ENCODE measurements at places on chromosomes 13 and 19.

GRCh38 chr19:14369399-14370168 lies 11.7 kb upstream of the ADGRE5 start:
- peak; percentile 86 for DNase-seq

DNA sequence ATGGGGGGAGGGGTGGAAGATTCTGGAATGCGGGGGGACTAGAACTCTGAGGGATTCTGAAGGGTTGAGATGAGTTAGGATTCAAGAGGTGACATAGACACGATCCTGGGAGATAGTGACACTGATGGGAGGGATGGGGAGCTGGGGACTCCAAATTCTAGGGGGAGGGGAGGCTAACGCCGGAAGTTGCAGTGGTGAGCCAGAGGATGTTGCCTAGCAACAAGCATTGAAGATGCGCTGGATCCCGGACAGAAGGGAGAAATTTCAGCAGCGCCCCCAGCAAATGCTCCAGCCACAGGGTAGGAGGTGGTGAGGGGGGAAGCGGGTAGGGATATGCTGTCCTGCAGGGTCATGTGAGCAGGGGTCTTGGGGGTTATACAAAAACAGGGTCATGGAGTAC lies 6.9 kb upstream of the LTBP4 start:
- no peak for DNase-seq

DNA sequence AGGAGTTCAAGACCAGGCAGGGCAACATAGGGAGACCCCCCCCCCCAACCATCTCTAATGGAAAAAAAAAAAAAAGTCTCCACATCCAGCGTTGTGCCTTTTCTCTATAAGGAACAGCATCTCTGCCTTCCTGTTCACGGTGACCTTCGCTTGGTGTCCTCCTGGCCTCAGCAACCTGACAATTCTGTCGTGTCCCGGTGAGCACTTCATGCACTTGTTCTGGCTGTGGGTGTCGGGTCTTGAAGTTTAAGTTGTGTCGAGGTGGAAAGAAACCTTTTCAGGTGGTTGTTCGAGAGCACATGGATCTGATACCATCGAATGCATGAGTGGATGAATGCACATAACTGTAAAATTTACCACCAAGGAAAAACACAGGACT lies 594 bp downstream of the ZNF559 start:
- DNase-seq, result no peak

GRCh38 chr13:106499113-106499512 lies 36.3 kb downstream of the EFNB2 start:
- DNase-seq, result no peak

DNA sequence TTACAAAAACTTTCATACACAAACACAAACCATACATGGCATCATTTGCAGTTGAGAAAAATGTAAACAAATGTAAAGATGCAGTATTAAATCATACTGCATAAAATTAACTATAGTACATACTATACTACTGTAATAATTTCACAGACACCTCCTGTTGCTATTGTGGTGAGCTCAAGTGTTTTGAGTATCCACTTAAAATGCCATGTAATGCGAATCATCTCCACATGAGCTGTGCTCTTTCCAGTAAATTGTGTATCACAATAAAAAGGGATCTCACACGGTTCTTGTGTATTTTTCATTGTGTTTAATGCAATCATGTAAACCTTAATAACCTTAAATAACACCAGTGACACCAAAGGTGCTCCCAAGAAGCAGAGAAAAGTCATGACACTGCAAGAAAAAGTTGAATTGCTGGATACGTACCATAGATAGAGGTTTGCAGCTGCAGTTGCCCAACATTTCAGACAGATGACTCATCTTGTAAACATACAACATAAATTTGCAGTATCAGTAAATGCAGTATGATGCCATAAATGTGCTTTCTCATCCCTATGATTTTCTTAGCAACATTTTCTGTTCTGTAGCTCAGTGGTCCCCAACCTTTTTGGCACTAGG lies 166.6 kb downstream of the RAP2A start:
- no peak for DNase-seq

DNA sequence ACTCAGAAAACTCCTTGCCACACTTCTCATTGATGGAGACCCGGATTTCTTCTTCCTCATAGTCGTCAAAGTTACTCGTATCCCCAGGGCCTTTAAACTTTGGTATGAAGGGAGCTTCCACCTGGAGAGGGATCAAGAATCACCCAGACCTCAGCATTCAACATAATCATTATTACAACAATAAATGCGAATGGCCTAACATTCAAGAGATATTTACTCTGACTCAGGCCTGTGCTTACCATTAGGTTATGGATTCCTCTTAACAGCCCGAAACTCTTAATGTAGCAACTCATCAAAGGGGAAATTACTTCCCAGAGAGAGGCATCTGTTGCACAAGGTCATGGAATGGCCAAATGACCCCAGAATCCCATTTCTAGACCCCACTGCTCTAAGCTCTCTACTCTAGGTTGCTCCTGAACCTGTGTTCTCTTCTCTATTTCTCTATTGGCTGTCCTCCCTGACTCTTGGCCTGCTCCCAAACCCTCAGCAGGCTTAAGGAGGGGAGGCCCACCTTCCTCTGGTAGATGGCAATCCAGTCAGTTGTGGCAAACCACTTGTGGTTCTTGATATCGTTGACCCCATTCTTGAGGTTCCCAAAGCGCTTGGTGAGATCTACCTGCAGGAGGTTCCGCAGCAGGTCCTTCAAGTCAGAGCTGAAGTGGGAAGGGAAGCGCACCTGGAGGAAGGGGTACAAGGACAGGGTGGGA lies 2.7 kb upstream of the SAMD1 start:
- DNase-seq, result no peak

DNA sequence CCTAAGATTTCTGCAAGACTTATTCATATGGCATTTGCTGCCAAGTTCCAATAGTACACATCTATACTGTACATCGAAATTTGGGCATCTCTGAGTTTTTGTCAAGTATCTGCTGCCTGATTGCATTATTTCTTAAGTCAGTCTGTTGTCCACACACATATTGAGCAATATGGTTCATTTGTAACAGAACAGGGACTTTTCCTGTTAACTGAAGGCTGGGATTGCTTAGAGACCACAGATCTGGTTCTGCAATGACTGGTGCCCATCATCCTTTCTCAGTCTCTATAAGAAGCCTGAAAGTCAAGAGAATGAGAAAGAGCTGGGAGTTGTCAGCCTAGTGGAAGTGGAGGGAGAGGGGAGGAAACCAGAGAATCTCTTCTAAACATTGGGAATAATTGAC lies 22.5 kb upstream of the MYCBP2 start:
- no peak for DNase-seq

GRCh38 chr19:29259153-29259552 lies 46.2 kb upstream of the UQCRFS1 start:
- DNase-seq, result no peak

DNA sequence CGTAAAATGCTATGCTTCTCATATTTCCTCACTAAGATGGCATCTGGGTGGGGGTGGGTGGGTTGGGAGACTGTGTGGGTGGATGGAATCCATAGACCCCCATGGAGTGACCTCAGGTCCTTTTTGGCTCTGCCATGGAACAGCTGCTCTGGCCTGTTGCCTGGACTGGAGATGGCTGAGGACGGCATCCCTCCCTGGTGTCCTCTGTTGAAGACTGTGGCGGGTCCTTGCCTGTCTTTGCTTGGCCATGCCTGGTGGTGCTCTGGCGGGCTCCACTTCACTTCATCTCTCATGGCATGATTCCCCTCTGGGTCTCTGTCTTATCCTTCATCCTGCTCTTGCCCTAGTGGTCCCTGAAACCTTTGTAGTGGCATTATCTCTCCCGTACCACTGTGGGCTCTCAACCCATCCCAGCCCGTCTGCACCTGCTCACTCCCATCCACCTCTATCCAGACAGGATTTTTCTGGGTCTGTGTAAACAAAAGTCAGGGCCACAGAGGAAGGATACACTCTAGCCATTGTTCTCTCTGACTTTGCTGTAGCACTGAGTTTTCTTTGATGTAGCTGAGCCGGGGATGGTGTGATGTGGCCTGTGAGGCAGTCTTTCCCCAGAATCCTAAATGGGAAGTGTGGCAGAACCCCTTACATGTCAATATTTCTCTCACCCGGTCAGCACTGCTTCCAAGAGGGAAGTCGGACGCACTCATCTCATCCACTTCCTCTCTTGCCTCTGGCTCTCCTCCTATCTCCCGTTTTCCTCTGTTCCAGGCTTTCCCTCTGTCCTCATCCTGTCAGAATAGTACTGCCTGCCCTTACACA lies 36.1 kb downstream of the WDFY2 start:
- DNase-seq, result no peak

DNA sequence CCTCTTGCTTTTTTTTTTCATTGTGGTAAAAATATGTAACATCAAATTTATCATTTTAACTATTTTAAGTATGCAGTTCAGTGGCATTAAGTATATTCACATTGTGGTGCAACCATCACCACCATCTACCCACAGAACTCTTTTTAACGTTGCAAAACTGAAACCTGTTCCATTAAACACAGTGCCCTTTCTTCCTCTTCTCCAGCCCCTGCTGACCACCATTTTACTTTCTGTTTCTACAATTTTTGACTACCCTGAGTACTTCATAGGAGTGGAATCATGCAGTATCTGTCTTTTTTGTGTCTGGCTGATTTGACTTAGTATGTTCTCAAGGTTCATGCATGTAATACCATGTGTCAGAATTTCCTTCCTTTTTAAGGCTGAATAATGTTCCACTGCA lies 153.1 kb downstream of the FGF9 start:
- DNase-seq, result no peak

DNA sequence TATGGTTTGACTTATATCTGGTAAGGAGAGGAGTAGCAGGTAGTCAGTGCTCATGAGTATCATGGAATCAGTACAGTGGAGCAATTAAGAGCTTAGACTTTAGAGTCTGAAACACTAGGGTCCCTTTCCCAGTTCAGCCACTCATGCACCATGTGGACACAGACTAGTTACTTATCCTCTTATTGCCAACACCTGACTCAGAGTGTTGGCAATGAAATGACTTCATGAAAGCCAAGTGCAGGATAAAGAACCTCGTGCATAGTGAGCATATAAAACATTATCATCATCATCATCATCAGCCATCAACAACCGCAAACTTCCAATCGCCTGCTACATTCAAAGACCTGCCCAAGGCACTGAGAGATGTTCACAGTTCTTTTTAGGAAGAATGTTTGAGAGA lies 164.2 kb downstream of the FOXO1 start:
- DNase-seq, result no peak

DNA sequence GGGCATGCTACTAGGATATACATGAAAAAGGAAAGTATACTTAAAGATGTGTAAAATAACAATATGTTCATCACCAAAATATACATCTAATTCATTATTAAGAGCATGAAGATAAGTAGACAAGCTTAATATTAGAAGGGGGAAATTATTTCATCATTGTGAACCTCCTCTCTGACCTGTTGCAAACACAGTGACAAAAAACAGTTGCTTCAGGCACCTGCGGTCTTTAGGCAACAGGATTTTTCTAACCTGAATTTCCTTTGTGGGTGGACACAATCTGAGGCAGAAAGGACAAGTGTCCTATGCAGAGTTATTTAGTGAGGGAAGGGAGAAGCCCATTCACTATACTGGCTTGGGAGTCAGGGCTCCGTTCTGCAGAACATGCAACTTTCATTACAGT lies 6.3 kb downstream of the FREM2 start:
- no peak for DNase-seq

- peak; percentile 26 for DNase-seq
Observed at GRCh38 chr13:99237981-99238662, 20.1 kb downstream of the GPR18 start.

GRCh38 chr19:5814123-5814851 lies 9.4 kb downstream of the NRTN start:
- DNase-seq, result no peak

DNA sequence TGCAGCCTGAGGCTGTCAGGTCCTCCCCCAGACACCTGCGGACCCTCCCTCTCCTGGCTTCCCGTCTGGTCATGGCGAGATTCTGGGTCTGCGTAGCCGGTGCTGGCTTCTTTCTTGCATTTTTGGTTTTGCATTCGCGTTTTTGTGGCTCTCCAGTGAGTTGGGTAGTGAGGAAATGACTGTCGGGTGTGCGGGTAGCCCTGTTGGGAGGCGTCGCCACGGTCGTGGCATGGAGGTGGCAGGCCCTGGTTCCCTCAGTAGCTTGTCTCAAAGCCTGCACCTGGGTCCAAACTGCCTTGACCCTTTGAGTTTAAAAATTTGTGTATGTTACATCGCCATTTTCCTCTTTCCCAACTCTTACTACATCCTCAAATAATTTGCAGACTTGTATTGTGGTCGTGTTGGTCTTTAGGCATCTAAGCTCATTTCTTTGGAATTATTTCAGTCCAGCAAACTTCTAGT lies 344 bp downstream of the NHLRC3 start:
- peak; percentile 36 for DNase-seq

- DNase-seq, result no peak
Observed at GRCh38 chr13:28991764-28992163, 171.6 kb downstream of the MTUS2 start.

DNA sequence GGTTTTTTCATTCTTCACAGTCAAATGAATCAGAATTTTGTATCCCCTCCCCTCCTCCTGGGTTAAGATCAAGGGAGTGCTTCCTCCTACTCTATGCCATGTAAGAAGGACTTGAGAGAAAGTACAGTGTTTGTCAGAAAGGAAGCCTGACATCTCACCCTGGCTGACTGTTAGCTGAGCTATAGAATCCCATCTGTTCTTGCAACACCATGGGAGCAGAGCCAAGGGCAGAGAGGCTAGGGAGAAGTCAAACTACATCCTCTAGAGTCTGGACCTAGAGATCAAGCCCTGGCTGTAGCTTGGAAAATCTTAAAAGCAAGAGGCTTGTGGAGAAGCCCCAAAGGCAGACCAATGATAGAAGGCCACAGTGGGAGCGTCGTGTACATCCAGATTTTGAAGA lies 145.9 kb downstream of the OLFM4 start:
- no peak for DNase-seq

GRCh38 chr13:73849292-73849691 lies 284.9 kb downstream of the KLF12 start:
- no peak for DNase-seq

DNA sequence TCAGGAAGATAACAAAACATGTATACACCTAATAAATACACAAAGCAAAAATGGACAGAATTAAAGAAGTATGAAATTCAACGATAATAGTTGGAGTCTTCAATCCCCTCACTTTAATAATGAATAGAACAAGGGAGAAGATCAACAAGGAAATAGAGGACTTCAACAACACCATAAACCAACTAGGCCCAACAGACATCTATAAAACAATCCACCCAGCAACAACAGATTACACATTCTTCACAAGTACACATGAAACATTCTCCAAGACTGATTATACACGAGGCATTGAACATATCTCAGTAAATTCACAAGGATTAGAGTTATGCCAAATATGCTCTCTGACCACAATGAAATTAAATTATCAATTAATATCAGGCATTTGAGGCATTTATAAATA lies 185.5 kb upstream of the NBEA start:
- no peak for DNase-seq

GRCh38 chr13:75635101-75635827 lies 866 bp upstream of the LMO7 start:
- DNase-seq, result peak; percentile 3

- DNase-seq, result no peak
Observed at GRCh38 chr13:21852043-21852442, 181.2 kb downstream of the FGF9 start.

- no peak for DNase-seq
Observed at GRCh38 chr13:33367926-33368325, 82.4 kb upstream of the STARD13 start.

All from activated CD4-positive, alpha-beta T cell treated with anti-CD3 and anti-CD28 coated beads, Interleukin-2, amount 50 U/mL, for 4 hours (primary cell).